ENCODE measurements at places on chromosomes 1 and 21.

GRCh38 chr1:119632841-119633240 lies 15.2 kb downstream of the ZNF697 start:
- DNase-seq: no peak

DNA sequence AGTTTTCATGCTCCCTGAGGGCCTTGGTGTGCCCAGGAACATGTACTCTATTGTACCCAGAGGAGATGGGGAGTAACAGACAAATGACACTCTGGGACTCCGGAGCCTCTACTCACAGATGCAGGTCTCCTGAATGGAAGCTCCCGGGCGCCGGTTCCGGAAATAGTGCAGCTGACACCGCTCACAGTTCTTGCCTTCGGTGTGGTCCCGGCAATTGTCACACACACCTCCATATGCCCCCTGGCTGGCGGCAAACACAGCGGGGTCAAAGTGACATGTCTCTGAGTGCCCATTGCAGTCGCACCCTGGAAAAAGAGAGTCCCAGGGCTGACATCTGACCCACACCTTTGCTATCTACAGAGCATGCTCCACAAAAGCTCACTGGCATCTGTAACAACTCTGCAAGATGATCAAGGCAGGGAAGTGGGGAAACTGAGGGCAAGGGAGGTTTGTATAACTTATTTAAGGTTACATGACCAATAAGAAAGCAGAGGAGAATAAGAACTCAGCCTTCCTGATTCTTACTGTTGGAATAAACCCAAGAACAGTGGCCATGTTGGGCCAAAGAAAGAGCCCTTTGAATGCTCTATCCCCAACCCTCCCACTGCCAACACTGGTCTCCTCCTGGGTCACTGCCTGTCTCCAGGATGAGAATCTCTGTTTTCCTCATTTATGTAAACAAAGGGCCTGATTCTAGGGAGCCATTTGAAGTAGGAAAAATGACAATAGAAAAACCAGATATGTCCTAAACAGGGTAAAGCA lies 22.4 kb downstream of the LAMB3 start:
- DNase-seq: no peak

DNA sequence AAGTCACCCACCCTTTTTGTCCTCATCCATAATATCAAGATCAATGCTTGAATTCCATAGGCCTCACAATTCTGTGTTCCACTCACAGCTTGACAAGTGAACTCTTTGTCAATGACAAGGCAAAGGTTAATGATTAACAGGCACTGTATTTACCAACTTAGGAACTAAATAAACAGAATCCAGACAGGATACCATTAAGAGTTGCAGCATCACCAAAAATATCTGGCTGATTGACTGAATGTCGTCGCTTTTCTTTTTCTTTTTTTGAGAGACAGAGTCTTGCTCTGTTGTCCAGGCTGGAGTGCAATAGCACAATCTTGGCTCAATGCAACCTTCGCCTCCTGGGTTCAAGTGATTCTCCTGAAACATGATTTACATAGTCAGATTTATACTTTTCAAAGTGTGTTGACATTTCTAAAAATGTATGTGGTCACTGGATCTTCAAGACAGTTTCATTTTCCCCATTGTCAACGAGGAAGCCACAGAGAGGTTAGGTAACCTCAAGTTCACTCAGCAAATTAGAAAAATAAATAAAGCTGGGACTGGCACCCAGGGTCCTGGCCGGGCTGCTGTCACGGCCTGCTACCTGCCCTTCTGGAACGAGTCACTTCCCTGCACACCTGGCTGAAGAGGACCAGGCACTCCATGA lies 81.0 kb downstream of the PDE9A start:
- DNase-seq: no peak

DNA sequence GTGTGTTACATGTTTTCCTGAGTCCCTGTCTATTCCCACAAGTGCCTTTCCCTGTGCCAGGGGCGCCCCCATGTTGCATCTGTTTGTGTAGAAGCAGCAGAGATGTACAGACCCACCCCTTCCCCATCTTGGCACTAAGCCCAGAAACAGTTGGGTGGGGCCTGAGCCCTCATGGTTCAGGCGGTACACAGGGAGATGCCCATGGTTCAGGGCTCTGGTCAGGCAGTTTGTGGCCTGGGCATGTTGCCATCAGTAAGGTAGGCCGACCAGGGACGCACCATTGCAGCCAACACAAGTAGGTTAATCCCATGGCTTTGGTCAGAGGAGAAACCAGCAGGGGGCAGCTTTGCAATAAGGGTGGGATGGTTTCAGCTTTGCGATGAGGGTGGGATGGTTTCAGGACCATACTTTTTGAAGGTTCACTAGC lies 914 bp upstream of the ADGRB2 start:
- peak; percentile 69 for DNase-seq

GRCh38 chr1:215833941-215834729 lies 267.0 kb downstream of the KCTD3 start:
- DNase-seq: no peak

Data from NCI-H1694 (cell line).